Activated T-helper 1 cell treated with anti-CD3 and anti-CD28 coated beads, Interleukin-2, amount 50 U/mL, for 16 hours (primary cell): ENCODE measurements at places on chromosomes 2 and 18.
A peak's percentile ranks its signal among the peaks of the same experiment; 100 is the strongest.

DNA sequence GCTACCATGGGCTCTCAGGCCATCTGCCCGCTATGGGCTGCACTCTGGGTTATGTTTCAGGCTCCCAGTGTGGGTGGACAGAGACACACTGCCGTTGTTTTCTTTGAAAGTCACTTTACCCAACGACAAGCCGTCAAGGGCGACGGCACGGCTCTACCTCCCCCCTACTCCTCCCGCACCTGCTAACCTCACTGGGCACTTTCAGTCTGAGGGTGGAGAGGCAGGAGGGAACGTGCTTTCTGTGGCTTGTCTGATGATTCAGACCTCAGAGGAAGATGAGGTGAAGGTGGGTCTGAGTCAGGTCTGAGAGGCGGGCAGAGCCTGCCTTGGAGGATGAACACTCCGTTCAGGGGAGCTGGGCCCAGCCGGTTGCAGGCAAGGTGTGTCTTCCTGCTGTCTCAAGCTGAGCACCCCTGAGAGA lies 147.6 kb upstream of the HDAC4 start:
- peak; percentile 30 for DNase-seq

- no peak for DNase-seq
Observed at GRCh38 chr2:213766062-213766461, 481.8 kb downstream of the SPAG16 start.

DNA sequence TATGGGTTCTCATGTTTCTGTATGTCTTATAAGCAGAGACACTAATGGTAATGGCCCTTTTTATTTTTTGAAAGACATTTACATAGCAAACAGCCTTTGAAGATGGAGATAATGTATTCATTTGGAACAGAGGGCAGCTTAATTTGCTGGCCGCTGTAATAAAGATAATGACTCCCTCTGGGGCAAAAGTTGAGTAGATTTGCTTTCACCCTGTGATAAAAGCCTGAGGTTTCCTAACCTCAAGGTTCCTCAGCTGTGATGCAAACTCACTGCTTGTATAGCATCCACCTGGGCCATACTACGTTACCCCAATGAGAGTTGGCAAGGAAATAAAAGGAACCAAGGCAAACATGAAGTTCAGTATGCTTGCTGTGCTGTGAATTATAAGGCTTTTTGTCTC lies 54.8 kb downstream of the TEX51 start:
- no peak for DNase-seq

- DNase-seq: no peak
Observed at GRCh38 chr2:129778584-129778877, 200.9 kb upstream of the RAB6C start.

DNA sequence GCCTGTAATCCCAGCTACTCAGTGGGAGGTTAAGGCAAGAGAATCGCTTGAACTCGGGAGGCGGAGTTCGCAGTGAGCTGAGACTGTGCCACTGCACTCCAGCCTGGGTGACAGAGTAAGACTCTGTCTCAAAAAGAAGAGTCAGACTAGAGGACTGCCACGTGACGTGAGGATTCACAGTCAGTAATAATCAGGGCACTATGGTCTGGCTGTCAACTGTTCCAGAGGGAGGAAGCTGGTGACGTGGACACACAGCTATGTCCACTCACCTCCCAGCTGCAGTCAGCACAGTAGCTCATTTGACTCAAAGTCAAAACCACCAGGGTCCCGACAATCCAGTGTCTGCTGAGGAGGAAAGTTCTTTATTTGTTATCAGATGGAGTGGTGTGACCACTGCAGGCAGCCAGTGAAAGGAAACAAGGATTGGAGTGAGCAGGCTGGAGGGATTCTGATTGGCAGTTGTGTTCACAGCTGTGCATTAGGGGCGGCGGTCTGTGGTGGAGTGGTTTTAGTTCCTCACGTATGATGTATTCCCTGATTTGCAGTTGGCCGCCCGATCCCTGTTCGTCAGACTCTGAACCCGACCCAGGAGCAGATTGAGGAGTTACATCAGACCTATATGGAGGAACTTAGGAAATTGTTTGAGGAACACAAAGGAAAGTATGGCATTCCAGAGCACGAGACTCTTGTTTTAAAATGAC lies 37.9 kb downstream of the MOGAT1 start:
- no peak for DNase-seq

DNA sequence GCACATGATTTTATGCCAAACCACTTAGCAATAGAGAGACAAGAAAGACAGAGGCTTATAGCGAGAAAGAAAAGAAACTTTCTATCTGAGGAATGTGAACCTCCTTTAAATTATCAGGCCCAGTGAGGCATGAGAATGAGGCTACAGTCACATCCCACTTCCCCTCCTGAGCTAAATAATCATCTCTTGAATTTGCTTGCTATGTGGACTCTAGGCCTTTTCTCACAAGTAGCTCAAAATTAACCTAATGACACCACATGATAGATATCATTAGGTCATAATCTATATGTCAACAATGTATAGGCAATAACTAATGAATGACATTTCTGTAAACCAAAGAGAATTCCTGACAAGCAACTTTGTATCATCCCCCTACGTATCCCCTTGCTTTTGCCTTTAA lies 301.5 kb upstream of the MGAT5 start:
- DNase-seq: no peak

DNA sequence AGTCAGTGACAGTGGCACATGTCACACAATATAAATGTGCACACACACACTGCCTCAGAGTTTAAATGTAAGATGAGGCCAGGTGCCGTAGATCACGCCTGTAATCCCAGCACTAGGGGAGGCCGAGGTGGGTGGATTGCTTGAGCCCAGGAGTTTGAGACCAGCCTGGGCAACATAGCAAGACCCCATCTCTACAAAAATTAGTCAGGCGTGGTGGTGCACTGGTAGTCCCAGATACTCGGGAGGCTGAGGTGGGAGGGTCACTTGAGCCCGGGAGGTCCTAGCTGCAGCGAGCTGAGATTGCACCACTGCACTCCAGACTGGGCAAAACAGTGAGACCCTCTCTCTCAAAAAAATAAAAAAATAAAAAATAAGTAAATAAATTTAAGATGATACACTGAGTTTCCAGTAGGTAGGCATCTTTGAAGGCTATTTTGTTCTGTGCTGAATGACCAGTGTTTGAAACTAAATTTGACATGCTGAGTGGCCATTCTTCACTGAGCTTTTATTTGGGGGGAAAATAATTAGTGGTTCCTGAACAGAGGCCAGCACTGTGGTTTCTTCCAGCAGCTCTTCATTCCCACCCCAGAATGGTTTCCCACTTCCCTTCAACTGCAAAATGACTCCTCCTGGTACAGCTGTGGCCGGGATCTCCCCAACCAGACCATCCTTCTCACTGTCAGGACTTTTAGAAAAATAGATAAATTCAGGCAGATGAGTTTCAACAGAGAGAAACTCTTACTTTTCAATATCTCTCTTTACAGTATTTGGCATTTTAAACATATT lies 44.9 kb downstream of the PSMG2 start:
- DNase-seq: no peak

GRCh38 chr2:210961249-210961648 lies 404.9 kb downstream of the CPS1 start:
- no peak for DNase-seq

GRCh38 chr2:26178746-26179436 lies 6.0 kb downstream of the GAREM2 start:
- DNase-seq: no peak

DNA sequence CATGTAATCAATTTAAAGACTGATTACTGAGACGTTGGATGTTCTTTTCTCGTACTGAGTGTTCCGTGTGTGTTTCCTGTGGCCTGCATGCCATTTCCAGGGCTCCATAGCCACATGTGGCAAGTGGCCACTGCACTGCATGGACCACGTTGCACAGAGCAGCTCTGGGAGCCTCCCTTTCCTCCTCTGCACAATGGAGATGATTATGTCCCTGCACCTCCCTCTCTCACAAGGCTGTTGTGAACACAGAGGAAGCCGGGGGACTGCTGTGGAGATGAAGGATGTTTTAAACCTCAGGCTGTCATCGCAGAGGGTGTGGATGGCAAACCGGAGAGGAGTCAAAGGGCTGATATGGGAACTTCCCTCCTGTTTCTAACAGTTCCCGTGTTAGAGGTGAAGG lies 87.7 kb downstream of the TGOLN2 start:
- no peak for DNase-seq

DNA sequence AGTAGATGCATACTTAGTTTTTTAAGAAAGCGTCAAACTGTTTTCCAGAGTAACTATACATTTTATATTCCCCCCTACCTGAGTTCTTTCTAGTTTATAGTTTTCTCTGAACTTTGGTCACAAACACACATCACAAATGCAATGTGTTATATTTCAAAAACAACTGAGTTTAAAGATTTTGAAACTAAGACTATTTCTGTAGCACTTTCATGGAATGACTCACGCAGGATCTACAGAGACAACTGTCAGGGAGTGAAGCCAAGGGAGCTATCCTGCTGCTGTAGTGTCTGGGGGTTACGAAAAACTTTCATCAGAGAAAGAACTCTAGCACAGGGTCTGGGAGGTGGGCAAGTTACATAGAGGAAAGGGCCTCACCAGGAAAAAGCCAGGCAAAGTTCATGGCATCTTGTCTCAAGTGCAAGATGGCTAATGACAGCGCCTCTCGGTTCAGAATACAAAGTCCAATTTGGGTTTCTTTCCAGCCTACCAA lies 66.8 kb downstream of the UXS1 start:
- no peak for DNase-seq

- no peak for DNase-seq
Observed at GRCh38 chr2:214019229-214019972, 391.5 kb upstream of the VWC2L start.

DNA sequence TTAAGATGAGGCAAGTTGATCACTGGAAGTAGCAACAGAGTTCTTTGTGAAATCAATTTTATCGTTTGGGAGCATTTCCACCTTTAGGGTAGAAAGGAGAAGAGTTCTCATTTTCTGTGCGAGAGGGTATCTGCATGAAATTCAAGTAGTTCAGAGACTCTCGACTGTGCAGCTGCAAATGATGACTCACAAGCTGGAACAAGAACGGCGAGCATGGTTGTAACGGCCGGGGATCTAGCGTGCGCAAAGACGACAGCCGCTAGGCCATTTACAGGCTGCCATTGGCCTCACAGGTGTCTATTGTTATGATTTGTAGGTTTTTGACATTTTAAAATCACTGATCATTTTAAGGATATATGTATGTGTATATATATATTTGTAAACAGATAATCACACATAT lies 5.2 kb downstream of the KLHL29 start:
- no peak for DNase-seq

DNA sequence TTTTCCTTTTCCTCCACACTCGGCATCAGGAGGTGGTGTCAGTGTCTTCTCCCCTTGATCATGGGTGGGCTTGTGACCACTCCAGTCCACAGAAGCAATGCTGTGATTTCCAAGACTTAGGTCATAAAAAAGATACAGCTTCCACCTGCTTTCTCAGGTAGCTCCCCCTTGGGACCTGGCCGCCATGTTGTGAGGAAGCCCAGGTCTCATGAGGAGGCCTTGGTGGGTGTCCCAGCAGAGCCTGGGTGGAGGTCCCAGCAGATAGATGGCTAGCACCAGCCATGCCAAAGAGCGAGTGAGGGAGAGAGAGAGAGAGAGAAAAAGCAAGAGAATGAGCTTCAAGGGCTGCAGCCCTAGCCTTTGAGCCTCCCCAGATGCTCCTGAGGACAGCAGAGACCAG lies 16.0 kb downstream of the SLC66A2 start:
- no peak for DNase-seq

DNA sequence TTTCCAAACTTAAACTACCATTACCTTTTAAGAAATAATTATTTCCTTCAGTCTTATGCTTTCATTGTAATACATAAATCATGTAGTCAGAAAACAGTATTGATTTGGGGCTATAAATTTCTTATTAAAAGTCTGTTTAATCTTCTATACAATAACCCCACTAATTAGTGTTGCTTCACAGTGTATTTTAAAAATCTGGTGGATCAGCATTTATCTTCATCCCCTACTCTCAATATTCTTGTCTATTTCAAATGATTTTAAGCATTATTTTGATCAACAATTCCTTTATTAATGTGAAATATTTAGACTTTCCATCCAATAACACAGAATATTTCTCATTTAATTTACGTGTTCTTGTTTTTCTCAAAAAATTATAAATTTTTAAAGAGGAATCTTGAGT lies 32.5 kb upstream of the SDC1 start:
- no peak for DNase-seq
